ENCODE measurements at places on chromosomes 7 and 10. TPM values are rescaled to one million over a fixed set of nuclear protein-coding genes. Genes with fewer than 3 reads are reported as not detected.

- no peak for DNase-seq
Measured at GRCh38 chr7:26588511-26588910, 275.9 kb downstream of the SKAP2 start.

GRCh38 chr7:131546126-131546525 lies 10.3 kb downstream of the PODXL start:
- no peak for DNase-seq

- no peak for DNase-seq
Measured at GRCh38 chr7:85078181-85078580, 108.7 kb downstream of the SEMA3D start.

GRCh38 chr10:59454171-59454919 lies 92.0 kb upstream of the FAM13C start:
- DNase-seq, result no peak

- DNase-seq, result no peak
Measured at GRCh38 chr7:122679813-122680212, 19.1 kb downstream of the RNF133 start.

- no peak for DNase-seq
Measured at GRCh38 chr10:8138471-8138870, 84.0 kb downstream of the GATA3 start.

- DNase-seq, result no peak
Measured at GRCh38 chr10:14560274-14560673, 214.4 kb downstream of the FAM107B start.

Gene SPDYE1
- polyA plus RNA-seq, result 0.54 TPM

All from left renal cortex interstitium (tissue), 4 donors.